Activated naive CD4-positive, alpha-beta T cell treated with anti-CD3 and anti-CD28 coated beads, Interleukin-2, amount 50 U/mL, for 72 hours (primary cell): ENCODE measurements at places on chromosomes 2 and 18.

DNA sequence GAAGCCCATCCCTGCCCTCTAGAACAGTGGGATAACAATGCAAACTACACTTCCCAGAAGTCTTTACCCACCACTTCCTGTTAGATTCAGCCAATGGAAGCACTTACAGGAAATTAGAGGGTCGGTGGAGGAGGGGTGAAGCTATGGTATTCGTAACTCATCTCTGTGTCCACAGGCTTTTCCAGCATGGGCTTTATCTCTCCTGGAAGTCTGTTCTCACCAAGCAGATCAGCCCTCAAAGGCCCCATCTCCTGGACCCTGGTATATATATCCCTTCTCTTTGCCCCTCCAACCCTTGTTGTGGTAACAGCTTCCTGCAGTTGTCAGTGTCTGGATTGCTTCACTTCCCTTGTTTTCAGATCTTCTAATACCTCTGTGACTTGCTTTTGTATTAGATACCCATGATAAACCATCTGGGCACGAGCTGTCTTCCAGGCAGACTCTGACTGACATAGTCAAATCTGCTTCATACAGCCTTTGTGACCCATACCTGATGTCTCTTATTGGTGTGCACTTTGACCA, 475.0 kb upstream of the POU3F3 start:
- DNase-seq: no peak

GRCh38 chr2:239101807-239102206, 253.9 kb downstream of the TWIST2 start:
- DNase-seq: no peak

- DNase-seq: no peak
Observed at GRCh38 chr2:160783474-160783873, 289.9 kb upstream of the RBMS1 start.

DNA sequence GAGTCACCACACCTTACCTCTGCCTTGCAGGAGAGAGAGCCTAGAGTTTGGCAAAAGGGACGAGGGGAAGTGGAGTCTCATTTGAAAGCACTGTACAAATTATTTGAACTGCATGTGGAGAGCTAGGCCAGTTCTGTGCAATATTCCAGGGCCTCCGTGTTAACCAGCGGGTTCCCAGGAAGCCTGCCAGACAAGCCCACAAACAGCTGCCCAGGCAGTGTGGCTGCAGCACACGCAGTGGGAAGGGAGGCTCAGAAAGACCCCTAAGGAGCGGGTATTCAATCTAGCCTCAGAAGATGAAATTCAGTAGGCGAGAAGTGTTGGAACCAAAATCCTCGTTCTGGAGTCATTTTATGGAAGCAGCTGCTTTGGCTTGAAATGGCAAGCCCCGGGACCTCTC, 30.7 kb downstream of the CNGA3 start:
- no peak for DNase-seq

DNA sequence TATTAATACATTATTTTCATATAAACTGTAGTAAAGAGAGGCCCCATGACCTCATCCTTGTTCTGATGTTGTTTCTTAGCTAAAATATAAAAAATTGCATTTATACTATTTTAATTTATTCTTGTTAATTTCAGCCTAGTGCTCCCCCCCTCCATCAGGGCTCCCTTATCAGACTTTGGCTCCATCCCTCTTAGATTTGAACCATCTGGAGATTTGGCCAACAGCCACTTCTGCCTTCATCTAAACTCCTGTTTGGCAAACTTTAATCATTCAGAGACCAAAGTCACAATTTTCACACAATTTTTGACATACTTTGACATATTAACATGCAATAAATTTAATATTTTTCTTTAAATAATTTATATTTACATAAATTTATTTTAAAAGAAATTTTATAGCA, 569.3 kb downstream of the TDRD15 start:
- DNase-seq: no peak
